ENCODE measurements at places on chromosomes 11 and 22. TPM values are rescaled to one million over a fixed set of nuclear protein-coding genes. Genes with fewer than 3 reads are reported as not detected.
A peak's percentile ranks its signal among the peaks of the same experiment; 100 is the strongest.

Gene SYT7
- 0.13 TPM for polyA plus RNA-seq

Gene LARGE1
- 0.72 TPM for polyA plus RNA-seq

Gene IGLL1
- not detected for polyA plus RNA-seq

Gene TSGA10IP
- not detected for polyA plus RNA-seq

Gene SLC5A12
- not detected for polyA plus RNA-seq

DNA sequence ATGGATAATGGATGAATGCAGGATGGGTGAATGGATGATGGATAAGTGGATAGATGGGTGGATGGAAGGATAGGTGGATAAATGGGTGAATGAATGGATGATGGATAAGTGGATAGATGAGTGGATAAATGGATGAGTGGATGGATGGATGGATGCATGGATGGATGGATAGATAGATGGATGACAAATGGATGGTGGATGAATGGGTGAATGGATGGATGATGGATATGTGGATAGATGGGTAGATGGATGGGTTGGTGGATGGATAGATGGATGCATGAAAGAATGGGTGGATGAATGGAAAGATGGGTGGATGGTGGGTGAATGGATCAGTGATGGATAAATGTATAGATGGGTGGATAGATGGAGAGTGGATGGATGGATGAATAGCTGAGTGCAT lies 564.8 kb downstream of the MIAT start:
- peaks cover 13% of the 10 kb centered on the region for H3K4me1 ChIP-seq
- H3K27me3 ChIP-seq = no peaks in the 10 kb centered on the region
- DNase-seq = no peak
- H3K36me3 ChIP-seq = no peaks in the 10 kb centered on the region
- H3K27ac ChIP-seq = no peak overlapping the region
- H3K4me3 ChIP-seq = no peak overlapping the region

- no peaks in the 10 kb centered on the region for H3K4me1 ChIP-seq
- H3K4me3 ChIP-seq = no peak overlapping the region
- no peak for DNase-seq
- H3K27me3 ChIP-seq = no peaks in the 10 kb centered on the region
Measured at GRCh38 chr22:44403166-44403565, 90.4 kb upstream of the SHISAL1 start.

- no peaks in the 10 kb centered on the region for H3K27me3 ChIP-seq
- H3K4me3 ChIP-seq = no peak overlapping the region
- H3K36me3 ChIP-seq = no peaks in the 10 kb centered on the region
- no peak for DNase-seq
- H3K27ac ChIP-seq = no peak overlapping the region
Measured at GRCh38 chr11:110564676-110565356, 135.1 kb downstream of the FDX1 start.

- no peak overlapping the region for H3K27ac ChIP-seq
- H3K36me3 ChIP-seq = no peaks in the 10 kb centered on the region
- no peaks in the 10 kb centered on the region for H3K4me1 ChIP-seq
- DNase-seq = no peak
- no peaks in the 10 kb centered on the region for H3K27me3 ChIP-seq
Measured at GRCh38 chr11:59281177-59281576, 68.5 kb upstream of the MPEG1 start.

DNA sequence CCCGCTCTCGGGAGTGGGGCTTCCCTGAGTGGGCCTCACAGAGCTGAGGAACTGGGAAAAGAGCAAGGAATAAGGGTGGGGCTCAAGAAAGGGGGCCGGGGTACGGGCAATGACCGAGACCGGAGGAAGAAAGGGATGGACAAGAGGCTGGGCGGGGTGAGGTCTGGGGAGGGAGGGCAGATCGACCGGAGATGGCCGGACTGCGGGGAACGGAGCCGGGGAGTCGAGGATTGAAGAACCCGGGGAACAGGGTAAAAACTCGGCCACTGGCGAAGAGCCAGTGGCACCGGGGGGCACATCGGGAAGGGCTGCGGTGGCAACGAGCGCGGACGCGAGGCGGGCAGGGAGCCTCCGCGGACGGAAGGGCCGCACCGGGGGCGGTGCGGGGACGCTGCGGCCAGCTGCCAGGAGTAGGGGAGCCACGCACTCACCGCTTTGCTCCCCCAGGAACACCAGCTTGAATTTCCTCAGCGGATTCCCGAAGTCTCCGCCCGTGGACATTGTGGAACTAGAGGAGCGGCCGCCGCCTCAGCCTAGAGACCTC lies 667 bp downstream of the RAB6A start:
- peak overlapping the region; percentile 95 for H3K4me3 ChIP-seq
- peak; percentile 49 for DNase-seq
- H3K27ac ChIP-seq = peak overlapping the region; percentile 64
- H3K4me1 ChIP-seq = peaks cover 19% of the 10 kb centered on the region
- no peaks in the 10 kb centered on the region for H3K36me3 ChIP-seq

- H3K27ac ChIP-seq = no peak overlapping the region
- no peaks in the 10 kb centered on the region for H3K27me3 ChIP-seq
- H3K36me3 ChIP-seq = no peaks in the 10 kb centered on the region
- H3K4me1 ChIP-seq = peaks cover 5% of the 10 kb centered on the region
Measured at GRCh38 chr11:34926101-34926830, 9.8 kb downstream of the PDHX start.

DNA sequence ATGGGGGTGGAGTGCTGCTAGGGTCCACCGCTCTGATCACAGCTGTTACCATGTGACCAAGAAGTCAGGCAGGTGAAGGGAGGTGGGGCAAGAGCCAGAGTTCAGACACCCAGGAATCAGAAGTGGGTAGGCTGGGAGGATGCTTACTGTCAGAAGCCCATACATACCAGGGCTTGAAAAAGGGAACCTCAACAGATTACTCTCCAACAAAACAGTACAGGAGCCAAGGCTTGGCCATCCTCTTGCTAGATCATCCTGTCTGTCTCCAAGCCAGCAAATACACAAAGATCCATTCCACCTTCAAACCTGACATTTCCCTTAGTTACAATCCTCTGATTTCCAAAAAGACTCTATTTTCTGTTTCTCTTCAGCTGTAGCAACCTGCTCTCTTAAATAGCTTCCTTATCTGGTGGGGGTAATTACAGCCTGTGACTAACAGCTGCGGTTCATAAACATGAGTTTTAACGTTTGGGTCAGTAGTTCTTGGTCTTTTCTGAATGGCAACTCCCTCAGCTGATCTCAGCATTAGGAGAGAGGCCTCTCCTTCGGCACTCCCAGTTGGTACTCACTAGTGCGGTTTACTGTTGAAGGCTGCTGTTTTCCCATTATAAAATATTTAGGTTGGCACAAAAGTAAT lies 31.1 kb upstream of the WT1 start:
- no peak overlapping the region for H3K4me3 ChIP-seq
- no peaks in the 10 kb centered on the region for H3K36me3 ChIP-seq
- no peak for DNase-seq
- no peaks in the 10 kb centered on the region for H3K4me1 ChIP-seq
- no peaks in the 10 kb centered on the region for H3K27me3 ChIP-seq

GRCh38 chr11:93289782-93290463 lies 40.6 kb upstream of the DEUP1 start:
- no peak overlapping the region for H3K4me3 ChIP-seq
- no peaks in the 10 kb centered on the region for H3K4me1 ChIP-seq
- no peak overlapping the region for H3K27ac ChIP-seq
- DNase-seq = no peak

DNA sequence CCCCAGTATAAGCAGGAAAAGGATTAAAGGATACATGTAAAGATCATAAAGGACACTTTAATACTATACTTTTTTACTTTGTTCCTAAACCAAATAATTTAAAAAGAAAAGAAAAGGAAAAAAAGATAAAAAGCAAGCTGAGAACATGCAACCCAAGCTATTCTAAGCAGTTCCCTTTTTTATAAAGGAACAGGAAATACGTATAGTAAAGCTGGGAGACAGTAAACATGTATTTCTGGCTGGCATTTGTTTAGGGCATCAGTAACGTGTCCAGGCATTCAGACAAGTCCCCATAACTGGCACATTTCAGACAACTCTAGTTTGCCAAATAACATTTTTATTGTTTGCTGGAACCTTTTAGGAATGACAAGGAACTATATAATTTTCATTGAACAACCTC lies 24.9 kb downstream of the BCO2 start:
- no peaks in the 10 kb centered on the region for H3K4me1 ChIP-seq
- H3K27me3 ChIP-seq = no peaks in the 10 kb centered on the region
- no peak overlapping the region for H3K27ac ChIP-seq
- H3K36me3 ChIP-seq = no peaks in the 10 kb centered on the region
- DNase-seq = no peak

DNA sequence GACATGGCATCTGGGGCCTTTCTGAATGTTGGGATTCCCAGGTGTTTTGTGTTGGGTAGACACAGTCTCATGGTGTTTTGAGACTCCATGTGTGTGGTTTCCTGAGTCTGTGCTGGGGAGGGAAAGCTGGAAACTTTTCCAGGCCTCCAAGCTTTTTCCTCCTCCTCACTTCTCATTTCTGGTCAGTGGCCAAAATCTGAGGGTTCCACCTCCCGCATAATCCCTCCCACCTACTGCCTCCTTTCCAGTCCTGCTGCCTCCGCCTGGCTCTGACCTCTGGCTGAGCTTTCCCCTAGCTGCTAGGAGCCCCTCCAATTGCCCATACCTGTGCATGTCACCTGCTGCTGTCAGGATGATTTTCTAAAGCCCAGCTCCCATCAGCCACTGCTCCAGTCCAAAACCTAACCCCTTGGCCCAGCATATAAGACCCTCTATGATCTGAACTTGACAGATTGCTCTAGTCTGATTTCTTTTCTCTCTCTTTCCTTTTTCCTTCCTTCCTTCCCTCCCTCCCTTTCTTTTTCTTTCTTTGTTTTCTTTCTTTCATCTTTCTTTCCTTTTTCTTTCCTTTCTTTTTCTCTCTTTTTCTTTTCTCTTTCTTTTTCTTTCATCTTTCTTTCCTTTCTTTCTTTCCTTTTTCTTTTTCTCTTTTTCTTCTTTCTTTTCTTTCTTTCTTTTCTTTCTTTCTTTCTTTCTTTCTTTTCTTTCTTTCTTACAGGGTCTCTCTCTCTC lies 51.4 kb upstream of the NECTIN1 start:
- no peaks in the 10 kb centered on the region for H3K36me3 ChIP-seq
- no peaks in the 10 kb centered on the region for H3K4me1 ChIP-seq
- no peaks in the 10 kb centered on the region for H3K27me3 ChIP-seq

DNA sequence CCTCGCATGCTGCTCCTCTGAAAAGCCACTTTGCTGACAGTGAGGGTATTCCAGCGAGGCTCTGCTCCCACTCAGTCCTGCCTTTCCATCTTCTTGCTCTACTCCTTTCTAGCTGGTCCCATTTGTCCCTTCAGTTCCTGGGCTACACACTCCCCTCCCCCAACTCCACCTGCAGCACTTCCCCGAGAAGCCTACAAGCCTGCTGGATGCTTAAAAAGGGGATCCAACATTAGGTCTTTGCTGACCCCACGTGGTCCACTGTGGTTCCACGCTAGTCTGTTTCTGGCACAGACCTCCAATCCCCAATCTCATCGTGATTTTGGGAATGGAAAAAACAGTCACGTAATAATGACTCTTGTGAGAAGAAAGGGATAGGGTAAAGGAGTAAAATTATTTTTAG lies 121.6 kb upstream of the SNX19 start:
- H3K36me3 ChIP-seq = no peaks in the 10 kb centered on the region
- no peak for DNase-seq
- no peak overlapping the region for H3K27ac ChIP-seq
- peaks cover under 1% of the 10 kb centered on the region for H3K27me3 ChIP-seq
- peaks cover 10% of the 10 kb centered on the region for H3K4me1 ChIP-seq

GRCh38 chr22:27541836-27542235 lies 259.7 kb downstream of the MN1 start:
- H3K27me3 ChIP-seq = peaks cover 2% of the 10 kb centered on the region
- no peak overlapping the region for H3K27ac ChIP-seq
- no peak for DNase-seq
- H3K4me3 ChIP-seq = no peak overlapping the region
- H3K4me1 ChIP-seq = peaks cover 2% of the 10 kb centered on the region

GRCh38 chr22:41875531-41876270 lies 39.2 kb downstream of the SHISA8 start:
- peaks cover 49% of the 10 kb centered on the region for H3K36me3 ChIP-seq
- H3K27me3 ChIP-seq = no peaks in the 10 kb centered on the region
- no peak overlapping the region for H3K27ac ChIP-seq
- no peak for DNase-seq

- peaks cover 6% of the 10 kb centered on the region for H3K4me1 ChIP-seq
- DNase-seq = no peak
- H3K36me3 ChIP-seq = no peaks in the 10 kb centered on the region
- no peak overlapping the region for H3K4me3 ChIP-seq
- H3K27me3 ChIP-seq = no peaks in the 10 kb centered on the region
Measured at GRCh38 chr11:69563306-69563705, 77.7 kb upstream of the CCND1 start.

GRCh38 chr22:46942799-46943785 lies 180.6 kb downstream of the TBC1D22A start:
- peak; percentile 68 for DNase-seq
- no peak overlapping the region for H3K4me3 ChIP-seq
- H3K4me1 ChIP-seq = peaks cover 13% of the 10 kb centered on the region

GRCh38 chr11:117205211-117205818 lies 6.1 kb downstream of the TAGLN start:
- H3K27ac ChIP-seq = no peak overlapping the region
- no peak for DNase-seq
- peaks cover 4% of the 10 kb centered on the region for H3K36me3 ChIP-seq
- no peak overlapping the region for H3K4me3 ChIP-seq
- H3K27me3 ChIP-seq = no peaks in the 10 kb centered on the region

GRCh38 chr11:128135451-128135850 lies 451.9 kb downstream of the ETS1 start:
- no peak overlapping the region for H3K4me3 ChIP-seq
- H3K36me3 ChIP-seq = no peaks in the 10 kb centered on the region
- no peak for DNase-seq
- H3K27me3 ChIP-seq = no peaks in the 10 kb centered on the region
- no peaks in the 10 kb centered on the region for H3K4me1 ChIP-seq

GRCh38 chr11:15638386-15638787 lies 523.7 kb downstream of the INSC start:
- no peaks in the 10 kb centered on the region for H3K27me3 ChIP-seq
- no peaks in the 10 kb centered on the region for H3K36me3 ChIP-seq
- no peaks in the 10 kb centered on the region for H3K4me1 ChIP-seq
- H3K27ac ChIP-seq = no peak overlapping the region
- no peak overlapping the region for H3K4me3 ChIP-seq

GRCh38 chr22:47310601-47311000 lies 548.2 kb downstream of the TBC1D22A start:
- H3K36me3 ChIP-seq = no peaks in the 10 kb centered on the region
- peaks cover 1% of the 10 kb centered on the region for H3K4me1 ChIP-seq
- no peak for DNase-seq
- H3K27ac ChIP-seq = no peak overlapping the region

GRCh38 chr11:76604081-76604625 lies 66.4 kb downstream of the LRRC32 start:
- H3K4me1 ChIP-seq = peaks cover 9% of the 10 kb centered on the region
- H3K36me3 ChIP-seq = no peaks in the 10 kb centered on the region
- no peak for DNase-seq
- no peak overlapping the region for H3K27ac ChIP-seq

DNA sequence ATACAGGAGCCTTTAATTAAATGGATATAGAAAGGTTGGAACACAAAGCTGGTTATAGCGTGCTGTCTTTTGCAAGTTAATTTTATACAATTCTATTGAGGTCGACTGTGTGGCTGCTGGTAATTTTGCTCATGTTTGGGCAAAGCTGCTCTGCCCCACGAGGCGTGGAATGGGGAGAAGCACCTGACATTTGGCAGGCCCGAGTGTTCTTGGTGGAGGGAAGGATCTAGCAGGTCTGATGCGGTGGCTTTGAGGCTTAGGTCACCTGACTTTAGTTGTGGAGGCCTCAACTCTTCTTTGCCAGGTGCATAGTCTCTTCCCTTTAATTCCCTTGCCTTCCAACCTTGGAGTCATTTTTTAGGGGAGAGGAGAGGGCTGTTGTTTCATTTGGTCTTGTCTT lies 97.3 kb downstream of the ZBTB16 start:
- H3K4me1 ChIP-seq = peaks cover 29% of the 10 kb centered on the region
- H3K27me3 ChIP-seq = no peaks in the 10 kb centered on the region
- no peak overlapping the region for H3K4me3 ChIP-seq
- H3K27ac ChIP-seq = no peak overlapping the region
